ENCODE measurements at places on chromosomes 12 and 14. TPM values are rescaled to one million over a fixed set of nuclear protein-coding genes. Genes with fewer than 3 reads are reported as not detected.

DNA sequence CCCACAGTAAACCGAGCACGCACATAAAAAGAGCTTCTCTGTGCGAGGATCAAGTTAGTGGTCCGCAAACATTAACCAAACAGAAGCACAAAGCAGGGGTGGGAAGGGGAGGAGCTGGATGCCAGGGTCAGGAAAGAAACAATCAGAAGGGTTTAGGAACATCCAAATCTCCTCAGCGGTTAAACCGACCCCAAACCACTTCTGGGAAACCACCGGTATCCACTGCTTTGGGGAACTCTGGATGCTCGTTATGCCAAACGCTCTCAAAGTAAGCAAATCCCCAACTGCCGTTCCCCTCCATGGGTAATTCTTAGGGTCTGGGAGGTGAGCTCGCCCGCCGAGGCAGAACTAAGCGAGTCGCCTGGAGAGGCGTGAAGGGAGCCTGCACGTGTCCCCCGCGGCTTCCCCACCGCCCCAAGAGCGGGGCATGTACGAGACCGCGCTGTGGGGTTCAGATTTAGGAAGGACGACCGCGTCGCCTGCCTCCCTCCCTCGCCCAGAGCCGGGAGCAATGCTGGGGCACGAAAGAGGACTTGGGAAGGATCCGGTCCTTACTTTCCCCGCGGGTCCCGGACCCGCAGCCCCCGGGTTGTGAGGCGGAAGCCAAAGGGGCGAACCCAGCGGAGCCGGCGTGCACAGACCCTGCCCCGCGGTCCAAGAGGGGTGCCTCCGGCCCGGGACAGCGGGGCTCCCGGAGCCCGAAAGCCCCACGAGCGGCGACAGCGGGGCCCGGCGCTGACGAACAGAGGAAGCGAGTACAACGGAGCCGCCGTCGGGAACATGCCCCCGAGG lies 711 bp downstream of the SBNO1 start:
- DNase-seq = no peak

DNA sequence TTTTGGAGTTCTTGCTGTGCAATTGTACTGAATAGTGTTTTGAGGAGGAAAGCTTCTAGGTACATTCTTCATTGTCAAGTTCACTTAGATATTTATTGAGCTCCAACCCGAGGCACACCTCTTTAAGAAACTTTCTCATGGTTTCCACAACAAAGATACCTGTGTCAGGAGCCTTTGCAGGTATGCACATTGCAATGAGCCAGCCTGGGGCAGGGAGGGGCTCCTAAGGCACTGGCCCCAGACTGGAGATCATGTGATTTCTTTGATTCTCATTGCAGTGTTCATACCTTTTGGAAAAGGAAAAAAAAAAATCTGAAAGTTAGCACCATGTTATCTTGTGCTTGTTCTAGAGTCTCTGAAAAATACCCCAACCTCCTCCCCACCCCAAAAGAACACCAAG lies 80.3 kb downstream of the PRMT8 start:
- no peak for DNase-seq

- no peak for DNase-seq
Measured at GRCh38 chr14:103593577-103593976, 30.8 kb downstream of the COA8 start.

DNA sequence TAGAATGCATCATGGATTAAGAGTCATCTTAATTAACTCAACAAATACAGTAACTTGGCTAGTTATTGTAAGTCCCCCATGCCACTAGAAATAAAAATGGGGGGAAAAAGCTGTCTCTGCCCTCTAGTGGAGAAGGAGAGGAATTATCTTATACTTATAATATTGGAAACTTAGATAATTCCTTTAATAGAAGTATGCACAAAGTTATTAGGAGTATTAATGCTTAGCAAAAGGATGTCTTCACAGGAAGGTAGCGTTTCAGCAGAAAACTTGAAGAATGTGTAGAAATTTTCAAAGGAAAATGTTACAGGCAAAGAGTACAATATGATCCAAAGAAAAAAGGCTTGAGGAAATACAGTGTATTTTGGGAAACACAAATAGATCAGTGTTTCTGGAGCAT lies 19.8 kb downstream of the OR5AU1 start:
- peak; percentile 3 for DNase-seq

- no peak for DNase-seq
Measured at GRCh38 chr12:1505576-1505975, 88.8 kb downstream of the FBXL14 start.

DNA sequence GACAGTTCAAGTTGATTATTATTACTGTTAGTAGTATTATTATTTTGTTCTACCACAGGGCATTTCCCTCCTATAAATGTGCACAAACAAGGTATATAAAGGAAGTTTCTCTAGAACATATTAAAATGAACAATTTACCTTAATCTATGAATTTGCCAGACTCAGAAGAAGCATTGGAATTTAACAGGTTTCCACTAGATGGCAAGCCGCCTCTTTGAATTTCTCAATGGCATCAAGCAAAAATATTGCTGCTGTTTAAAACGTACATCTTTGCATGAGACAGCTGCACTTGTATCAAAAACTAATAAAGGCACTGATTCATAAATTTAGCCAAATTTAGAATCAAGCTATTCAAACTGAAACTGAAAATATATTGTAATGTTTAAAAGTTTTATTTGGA lies 34.6 kb upstream of the MIS18BP1 start:
- DNase-seq = no peak

GRCh38 chr12:81470923-81471322 lies 288.2 kb downstream of the PPFIA2 start:
- DNase-seq = no peak

- DNase-seq = no peak
Measured at GRCh38 chr14:90304502-90304901, 27.2 kb downstream of the NRDE2 start.

DNA sequence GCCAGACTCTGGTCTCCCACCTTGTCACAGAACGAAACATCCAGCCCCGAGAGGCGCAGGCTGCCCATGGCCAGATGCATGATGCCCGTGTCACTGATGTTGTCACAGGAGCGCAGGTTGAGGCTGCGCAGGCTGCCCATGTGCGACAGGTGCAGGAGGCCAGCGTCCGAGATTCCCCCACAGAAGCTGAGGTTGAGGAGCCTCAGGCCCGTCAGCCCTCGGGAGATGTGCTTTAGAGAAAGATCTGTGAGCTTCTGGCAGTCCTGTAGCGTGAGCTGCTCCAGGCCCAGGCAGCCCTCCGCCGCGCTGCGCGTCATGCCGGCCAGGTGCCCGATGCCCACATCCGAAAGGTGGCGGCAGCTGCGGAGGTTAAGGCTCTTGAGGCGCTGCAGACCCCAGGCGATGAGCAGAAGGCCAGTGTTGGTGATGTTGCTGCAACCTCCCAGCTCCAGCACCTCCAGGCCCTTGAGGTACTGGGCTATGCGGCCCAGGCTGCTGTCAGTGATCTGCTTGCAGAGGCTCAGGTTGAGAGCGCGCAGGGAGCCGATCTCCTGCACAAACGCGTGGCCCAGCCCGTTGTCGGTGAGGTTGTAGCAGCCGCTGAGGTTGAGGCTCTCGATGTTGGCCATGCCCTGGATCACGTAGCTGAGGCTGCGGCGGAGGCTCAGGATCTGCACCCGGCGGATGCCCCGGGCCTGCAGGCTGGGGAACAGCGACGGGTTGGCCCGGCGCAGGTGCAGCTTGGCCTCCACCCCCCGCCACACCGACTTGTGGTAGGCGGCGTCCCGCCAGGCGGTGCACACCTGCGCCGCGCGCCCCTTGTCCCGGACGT lies 991 bp downstream of the FBXL14 start:
- DNase-seq = peak; percentile 69

DNA sequence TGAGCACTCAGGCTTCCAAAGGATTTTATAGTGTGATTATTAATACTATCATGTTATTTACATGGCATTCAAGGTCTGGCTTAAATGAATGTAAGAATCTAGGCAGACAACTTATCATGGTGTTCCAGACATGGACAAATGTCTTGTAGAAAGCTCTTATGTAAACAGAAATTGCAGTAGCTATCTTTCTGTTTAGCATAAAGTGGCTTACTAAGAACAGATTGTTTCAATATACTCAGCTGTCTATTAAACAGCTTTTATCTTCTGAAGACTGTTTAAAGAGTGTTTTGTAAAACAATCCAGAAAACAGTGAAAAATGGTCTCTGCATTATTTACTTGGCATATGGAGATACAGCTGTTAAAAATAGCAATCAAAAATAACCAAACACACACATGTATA lies 1061.8 kb upstream of the SEL1L start:
- DNase-seq = no peak

- peak; percentile 15 for DNase-seq
Measured at GRCh38 chr12:3520168-3520567, 29.2 kb downstream of the PRMT8 start.

The NDRG2 gene
- polyA plus RNA-seq = 147 TPM

The RERGL gene
- polyA plus RNA-seq = 1.2 TPM

The CLEC4A gene
- 0.54 TPM for polyA plus RNA-seq

The OR4E2 gene
- polyA plus RNA-seq = not detected

The FOXG1 gene
- polyA plus RNA-seq = 0.04 TPM

The PLEKHG3 gene
- 21.7 TPM for polyA plus RNA-seq

The HCFC2 gene
- 27.0 TPM for polyA plus RNA-seq

The GDF11 gene
- polyA plus RNA-seq = 13.8 TPM

The BDKRB1 gene
- polyA plus RNA-seq = 0.84 TPM

The DHH gene
- 0.48 TPM for polyA plus RNA-seq

All from muscle of back (tissue), 13 donors.